Stimulated activated CD8-positive, alpha-beta memory T cell treated with anti-CD3 and anti-CD28 coated beads, Interleukin-7, amount 100 ng/mL, for 1 hour (primary cell): ENCODE measurements at places on chromosomes 7 and 10.

GRCh38 chr10:23202779-23203178 lies 10.7 kb downstream of the PTF1A start:
- DNase-seq: no peak

DNA sequence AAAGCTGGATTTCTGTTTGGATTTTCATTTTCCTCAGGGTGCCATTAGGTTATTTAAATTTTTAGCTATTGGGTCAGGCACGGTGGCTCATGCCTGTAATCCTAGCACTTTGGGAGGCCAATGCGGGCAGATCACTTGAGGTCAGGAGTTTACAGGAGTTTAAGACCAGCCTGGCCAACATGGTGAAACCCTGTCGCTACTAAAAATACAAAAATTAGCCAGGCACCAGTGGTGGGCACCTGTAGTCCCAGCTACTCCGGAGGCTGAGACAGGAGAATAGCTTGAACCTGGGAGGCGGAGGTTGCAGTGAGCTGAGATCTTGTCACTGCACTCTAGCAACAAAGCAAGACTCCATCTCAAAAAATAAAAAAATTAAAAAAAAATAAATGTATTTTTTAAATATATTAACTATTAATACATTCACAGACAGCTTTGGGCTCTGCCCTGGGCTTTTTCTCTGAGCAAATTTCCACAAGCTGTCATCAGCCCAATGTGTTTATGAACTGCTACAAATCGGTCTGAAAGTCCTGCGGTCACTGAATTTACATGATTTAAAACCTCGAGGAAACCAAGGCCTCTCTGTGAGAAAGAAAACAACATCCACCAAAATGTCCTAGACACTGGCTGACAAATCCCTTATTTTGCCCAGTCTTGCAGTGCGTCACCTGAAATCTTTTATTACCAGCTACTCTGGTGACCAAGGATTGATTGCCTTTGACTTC lies 19.2 kb upstream of the PLEKHS1 start:
- no peak for DNase-seq

DNA sequence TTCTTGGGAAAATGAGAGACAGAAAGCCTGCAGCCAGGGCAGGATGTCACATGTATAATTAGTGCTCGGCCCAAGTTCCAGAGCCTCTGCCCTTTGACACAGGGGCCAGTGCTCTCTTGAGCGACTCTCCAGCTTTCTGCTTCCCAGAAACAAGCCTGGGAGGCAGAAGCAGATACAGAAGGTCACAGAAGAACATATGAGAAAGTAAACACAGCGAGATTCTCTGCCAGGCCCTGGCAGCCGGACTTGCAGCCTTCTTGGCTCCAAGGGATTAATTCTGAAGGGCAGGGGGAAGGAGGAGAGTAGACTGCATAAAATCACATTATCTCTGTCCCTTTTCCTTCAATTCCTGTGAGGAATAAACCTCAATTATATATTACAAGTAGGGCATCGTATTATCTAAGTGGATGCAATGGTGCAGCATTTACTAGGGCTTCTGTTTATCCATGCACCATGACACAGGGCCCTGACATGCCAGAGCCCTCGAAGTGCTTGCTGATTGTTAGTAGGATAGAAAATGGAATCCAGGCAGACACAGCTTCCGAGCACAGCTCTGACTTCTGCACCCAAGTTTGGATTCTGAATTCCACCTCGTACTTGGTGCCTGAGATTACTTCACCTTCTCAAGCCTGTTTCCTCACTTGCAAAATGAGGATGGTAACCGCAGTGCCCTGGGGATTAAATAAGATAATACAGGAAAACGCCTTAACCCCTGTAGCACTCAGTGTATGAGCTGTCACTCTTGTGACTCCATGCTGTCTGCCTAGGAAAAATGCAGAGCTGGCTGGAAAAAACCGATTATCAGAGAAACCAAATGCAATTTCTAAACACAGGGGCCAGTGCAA lies 536.5 kb downstream of the TNS3 start:
- DNase-seq: no peak

GRCh38 chr7:11228515-11228914 lies 254.8 kb downstream of the PHF14 start:
- no peak for DNase-seq

DNA sequence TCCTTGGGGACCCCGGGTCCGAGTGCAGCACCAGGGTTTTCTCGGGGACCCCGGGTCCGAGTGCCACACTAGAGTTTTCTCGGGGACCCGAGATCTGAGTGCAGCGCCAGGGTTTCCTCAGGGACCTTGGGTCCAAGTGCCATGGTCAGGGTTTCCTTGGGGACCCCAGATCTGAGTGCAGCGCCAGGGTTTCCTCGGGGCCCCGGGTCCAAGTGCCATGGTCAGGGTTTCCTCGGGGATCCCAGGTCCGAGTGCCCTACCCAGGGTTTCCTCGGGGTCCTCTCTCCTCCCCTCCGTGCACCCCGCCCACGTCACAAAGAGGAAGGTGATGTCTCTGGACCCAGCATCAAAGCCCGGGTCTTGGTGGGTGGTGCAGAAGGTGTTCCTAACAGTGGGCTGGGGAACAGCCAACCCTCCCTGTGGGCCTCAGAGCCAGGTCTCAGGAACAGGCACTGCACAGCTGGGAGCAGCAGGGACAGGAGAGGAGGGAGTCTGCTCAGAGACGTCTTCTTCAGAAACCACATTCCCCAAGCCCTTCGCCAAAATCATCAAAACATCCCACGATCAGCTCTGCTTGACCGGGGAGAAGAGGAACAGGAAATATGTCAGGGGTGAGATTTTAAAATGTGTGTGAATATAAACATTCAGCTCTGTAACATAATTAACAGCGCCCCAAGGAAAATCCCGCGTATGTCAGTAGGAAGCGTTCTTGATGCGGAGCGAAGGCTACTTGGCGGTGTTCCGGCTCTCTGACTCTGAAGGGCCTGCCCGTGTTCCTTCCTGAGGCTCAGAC lies 540.7 kb downstream of the DNAJB6 start:
- no peak for DNase-seq

- no peak for DNase-seq
These were observed 714.0 kb upstream of the GHITM start for GRCh38 chr10:83425306-83425705.

DNA sequence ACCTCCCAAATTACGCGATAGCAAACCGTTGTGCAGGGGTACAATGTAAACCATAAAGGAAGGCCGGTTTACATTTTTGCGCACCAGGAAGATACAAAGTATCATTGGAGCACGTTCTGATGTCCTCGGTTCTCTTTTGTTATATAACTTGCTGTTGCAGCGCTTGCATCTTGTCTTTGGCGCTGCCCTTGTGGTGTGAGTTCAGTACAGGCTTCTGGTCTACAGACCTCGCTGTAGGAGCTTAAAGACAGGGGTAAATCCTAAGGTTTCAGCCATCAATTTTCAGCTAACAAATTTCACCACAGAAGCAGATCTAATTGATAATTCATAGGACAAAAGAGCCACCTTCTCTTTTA lies 1.5 kb upstream of the MKX start:
- DNase-seq: no peak

DNA sequence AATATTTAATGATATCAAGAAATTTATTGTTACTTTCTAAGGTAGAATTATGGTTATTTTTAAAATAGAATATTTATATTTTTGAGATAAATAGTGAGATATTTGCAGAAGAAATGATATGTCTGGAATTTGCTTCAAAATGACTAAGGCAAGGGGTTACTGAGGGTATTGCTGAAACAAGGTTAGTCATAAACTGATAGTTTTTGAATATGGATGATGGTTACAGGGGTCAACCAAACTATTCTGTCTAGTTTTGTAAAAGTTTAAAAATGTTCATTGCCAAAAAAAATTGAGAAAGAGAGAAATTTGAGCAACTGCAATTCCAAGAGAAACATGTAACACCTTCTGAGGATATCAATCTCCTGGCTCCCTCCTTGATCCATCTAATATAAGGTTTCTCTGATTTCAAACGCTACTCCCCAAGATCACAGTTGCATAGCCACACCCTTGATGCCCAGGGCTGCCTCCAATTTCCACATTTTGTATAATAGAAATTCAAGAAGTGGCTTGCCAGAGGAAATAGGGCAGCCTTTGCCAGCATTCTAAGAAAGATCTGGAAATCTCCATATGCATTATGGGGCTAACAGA lies 159.4 kb upstream of the NAMPT start:
- DNase-seq: no peak

DNA sequence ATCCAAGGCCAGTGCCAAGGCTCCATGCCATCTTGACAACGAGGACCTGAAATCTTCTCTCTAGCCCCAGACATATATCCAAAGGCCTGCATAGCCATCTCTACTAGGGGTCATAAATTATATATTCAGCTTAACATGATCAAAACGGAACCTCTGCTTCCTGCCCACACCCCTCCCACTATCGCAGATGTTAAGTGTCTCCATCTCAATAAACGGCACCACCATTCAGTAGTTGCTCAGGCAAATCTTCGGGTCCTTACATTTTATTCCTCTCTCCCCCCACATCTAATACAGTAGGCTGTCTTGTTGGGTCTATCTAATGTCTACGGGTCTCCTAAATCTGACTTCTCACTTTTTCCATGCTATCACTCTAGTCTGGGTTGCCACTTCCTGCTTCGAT lies 201.1 kb upstream of the PLXNA4 start:
- no peak for DNase-seq

GRCh38 chr7:54944179-54944578 lies 74.6 kb upstream of the EGFR start:
- no peak for DNase-seq

- DNase-seq: no peak
These were observed 3.4 kb upstream of the IL6 start for GRCh38 chr7:22723637-22724036.

- no peak for DNase-seq
These were observed 80.8 kb downstream of the ARHGAP22 start for GRCh38 chr10:48523820-48524758.

- no peak for DNase-seq
These were observed 19.5 kb downstream of the EXOC4 start for GRCh38 chr7:133272336-133272735.
